GM23248 (cell line): ENCODE measurements at places on chromosomes 6 and 20.

GRCh38 chr6:110528101-110528929, 51.9 kb upstream of the SLC22A16 start:
- peak; percentile 90 for DNase-seq

- no peak for DNase-seq
Observed at GRCh38 chr20:23331450-23332350, 18.9 kb upstream of the NXT1 start.

GRCh38 chr6:100338090-100338489, 126.6 kb downstream of the SIM1 start:
- DNase-seq = no peak

DNA sequence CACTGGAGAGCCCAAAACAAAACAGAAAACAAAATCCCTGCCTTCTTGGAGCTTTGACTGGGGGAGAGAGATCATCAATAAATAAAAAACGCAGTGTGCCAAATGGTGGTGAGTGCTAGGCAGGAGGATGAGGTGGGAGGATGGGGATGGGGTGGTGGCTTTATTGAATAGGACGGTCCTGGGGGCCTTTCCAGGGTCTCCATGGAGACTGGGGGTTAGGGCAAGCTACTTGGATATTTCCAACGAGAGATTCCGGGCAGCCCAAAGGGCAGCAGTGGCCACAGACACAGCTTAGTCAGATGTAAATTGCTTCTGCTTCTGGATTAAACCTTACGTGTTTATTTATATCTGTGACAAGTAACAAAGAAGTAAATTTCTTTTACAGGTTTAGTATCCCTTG, 700.1 kb downstream of the QKI start:
- no peak for DNase-seq

DNA sequence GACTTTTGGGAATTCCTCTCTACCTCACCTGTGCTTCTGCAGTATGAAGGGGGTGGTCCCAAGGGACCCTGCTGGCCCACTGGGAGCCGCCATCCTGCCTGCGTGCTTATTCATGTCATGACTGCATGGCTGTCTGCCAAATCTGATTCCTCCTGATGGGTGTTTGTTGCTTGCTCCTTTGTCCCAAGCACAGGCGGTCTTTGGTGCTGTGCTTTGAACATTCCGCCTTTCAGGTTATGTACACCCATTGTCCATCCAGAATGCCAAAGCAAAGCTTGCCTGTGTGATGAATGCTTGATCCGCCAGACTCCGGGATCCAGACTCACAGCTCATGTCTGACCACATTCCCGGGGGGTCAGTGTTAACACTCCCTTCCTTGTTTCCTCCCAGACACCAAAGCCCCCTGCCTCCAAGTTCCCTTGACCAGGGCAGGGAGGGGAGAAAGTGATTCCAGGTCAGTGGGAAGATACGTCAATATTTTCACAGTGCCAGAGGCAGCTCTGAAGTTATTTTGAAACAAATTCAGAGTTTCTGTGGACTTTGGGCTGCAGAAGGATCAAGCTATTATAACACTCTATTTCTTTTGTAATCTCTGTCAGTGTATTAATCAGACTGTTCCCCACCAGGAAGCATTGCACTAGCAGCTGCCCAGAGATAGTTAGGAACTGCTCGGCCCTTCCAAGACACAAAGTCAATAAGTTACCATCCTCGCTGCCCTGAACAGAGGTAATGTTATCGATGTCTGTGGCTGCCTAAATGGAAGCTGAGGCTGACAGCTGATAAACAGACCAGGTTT, 9.5 kb downstream of the DAAM2 start:
- no peak for DNase-seq

DNA sequence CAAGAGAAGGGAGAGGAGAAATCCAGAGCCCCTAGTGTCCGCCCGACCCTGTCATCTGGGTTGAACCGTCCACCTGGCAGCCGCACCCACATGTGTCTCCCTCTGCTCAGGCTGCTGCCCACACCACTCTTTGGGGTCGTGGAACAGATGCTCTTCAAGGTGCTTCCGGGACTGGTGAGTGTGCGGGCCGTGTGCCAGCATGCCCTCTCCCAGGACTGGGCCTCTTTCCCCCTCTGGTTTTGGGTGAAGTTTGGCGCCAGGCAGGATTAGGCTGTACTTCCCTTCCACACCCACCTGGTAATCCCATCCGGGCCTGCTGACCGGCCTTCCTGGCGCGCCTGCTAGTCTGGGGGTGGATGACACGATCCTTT, 7.9 kb downstream of the BPIFB3 start:
- no peak for DNase-seq

DNA sequence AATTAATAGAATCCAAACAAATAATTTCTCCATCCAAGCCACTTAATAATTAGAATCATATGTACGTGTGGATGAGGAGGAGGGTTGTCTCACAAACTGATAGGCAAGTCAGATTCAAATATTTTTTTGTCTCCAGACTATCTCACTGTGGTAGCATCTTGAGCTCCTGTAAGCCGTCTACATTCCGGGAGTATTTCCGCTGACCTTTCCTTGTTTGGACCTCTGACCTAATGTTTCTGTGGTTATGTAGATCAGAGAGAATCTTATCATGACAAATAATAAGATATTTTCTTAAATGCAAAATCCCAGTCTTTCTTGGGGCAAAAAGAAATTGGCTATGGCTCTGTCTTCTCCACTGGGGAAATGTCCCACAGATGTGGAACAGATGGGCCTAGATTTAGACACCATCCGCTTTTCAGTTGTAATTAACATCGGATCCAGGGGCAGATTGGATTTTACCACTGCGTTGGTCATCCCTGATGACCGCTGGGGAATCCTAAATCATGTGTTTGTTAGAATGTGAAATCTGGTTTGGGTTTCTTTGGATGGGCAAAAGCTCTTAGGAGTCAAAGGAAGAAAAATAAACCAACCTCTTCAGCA, 197.1 kb upstream of the RIN2 start:
- DNase-seq = no peak

- DNase-seq = peak; percentile 2
Observed at GRCh38 chr6:14964556-14965270, 281.2 kb upstream of the JARID2 start.

DNA sequence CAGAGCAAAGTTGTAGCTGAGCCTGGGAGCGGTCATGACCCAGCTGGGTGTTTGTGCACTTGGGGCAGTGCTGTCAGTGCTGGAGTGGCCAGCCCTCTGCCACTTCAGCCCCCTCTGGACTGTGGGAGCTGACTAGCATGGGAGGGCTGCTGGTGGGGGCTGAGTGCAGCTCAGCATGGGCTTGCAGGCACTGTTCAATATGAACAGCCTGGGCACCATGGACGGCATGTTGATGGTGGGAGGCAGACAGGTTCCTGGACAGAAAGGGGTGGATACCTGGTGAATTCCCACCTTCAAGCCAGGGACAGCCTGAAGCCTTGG, 50.5 kb downstream of the GGTLC1 start:
- no peak for DNase-seq

GRCh38 chr20:40675599-40676221, 13.3 kb downstream of the MAFB start:
- DNase-seq = no peak

- DNase-seq = no peak
Observed at GRCh38 chr6:6479785-6480184, 108.7 kb upstream of the LY86 start.

GRCh38 chr6:157167837-157168236, 155.5 kb downstream of the TMEM242 start:
- DNase-seq = no peak

GRCh38 chr20:48432494-48432832, 395.3 kb downstream of the PREX1 start:
- DNase-seq = no peak

- DNase-seq = no peak
Observed at GRCh38 chr20:61661025-61661424, 404.7 kb downstream of the TAF4 start.

DNA sequence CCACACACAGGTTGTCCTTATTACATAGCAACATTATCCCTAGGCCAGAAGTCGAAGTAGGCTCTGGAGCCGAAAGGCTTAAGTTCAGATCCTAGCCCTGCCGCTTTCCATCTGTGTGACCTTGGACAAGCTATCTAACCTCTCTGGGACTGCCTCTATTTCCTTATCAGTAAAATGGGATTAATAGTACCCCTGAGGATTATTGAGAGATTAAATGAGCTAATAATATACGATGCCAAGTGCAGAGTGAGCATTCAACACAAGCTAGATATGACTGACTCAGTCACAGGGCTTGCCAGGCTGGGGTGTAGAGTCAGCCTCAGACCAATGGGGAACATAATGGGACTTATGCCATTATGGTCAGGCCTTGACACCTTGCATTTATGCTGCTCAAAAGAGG, 8.9 kb upstream of the SPATA2 start:
- DNase-seq = no peak

- DNase-seq = peak; percentile 94
Observed at GRCh38 chr20:53611449-53611894, 17.8 kb upstream of the ZNF217 start.
